Aorta (tissue), 5 donors: ENCODE measurements at places on chromosomes 12 and 14. TPM values are rescaled to one million over a fixed set of nuclear protein-coding genes. Genes with fewer than 3 reads are reported as not detected.
A peak's percentile ranks its signal among the peaks of the same experiment; 100 is the strongest.

DNA sequence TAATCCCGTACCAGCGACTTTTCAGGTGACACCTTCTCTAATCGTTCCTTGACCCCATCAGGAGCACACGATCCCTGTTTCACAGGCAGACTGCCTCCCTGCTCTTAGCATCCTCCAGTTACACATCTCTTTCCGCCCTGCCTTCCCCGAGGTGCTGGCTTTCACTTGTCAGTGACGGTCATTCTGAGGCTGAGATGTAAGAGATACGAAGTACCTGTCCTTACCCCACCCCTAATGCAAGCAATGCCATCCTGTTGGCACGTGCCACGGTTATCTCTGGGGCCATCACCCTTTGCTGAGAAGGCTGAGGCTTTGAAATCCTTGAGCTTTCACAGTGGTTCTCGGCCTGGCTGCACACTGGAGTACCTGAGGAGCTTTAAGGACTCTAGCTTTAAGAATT is 24.4 kb downstream of the B4GALNT3 start:
- H3K4me1 ChIP-seq: no peaks in the 10 kb centered on the region
- DNase-seq: no peak
- no peaks in the 10 kb centered on the region for H3K36me3 ChIP-seq

DNA sequence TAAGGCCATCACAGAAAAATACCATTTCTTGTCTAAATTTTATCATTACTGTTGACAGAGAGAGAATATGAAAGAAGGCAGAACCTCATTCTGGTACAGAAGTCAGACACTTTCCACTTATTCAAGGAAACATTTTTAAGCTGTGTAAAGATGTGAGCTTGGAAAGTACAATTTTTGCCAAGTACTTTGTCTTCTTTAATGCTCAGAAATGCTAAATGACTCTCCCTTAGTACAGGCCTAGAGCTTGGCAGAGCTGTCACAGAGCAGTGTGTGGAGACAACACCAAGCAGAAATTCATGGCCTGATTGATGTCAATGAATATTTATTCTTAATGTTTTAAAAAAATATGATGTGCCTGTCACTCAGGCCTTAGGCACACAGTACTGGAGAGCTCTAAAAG is 20.7 kb downstream of the NT5DC3 start:
- peaks cover 7% of the 10 kb centered on the region for H3K4me1 ChIP-seq
- H3K27me3 ChIP-seq: no peaks in the 10 kb centered on the region
- no peak for DNase-seq
- no peak overlapping the region for H3K27ac ChIP-seq
- no peak overlapping the region for H3K4me3 ChIP-seq
- H3K36me3 ChIP-seq: peaks cover 4% of the 10 kb centered on the region

- H3K27ac ChIP-seq: no peak overlapping the region
- H3K36me3 ChIP-seq: no peaks in the 10 kb centered on the region
- H3K27me3 ChIP-seq: no peaks in the 10 kb centered on the region
Measured at GRCh38 chr12:113910751-113911272, 55.3 kb downstream of the RBM19 start.

DNA sequence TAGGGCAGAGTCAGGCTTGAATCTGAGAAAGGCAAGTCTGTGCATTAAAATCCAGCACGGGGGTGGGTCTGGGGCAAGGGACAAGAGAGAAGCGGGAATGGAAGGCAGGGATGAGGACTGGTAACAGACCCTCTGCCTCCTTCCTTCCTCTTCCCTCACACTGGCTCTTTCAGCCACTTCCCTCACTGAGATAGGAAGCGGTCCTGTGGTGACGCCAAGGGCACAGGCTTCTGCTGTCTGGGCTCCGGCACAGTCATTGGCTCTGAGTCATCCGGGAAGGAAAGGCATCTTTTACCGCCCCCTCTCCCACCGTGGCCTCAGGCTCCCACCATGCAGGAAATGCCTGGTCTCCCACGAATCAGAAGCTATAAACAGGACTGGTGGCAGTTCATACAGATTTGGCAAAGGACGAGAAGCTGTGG is 70.2 kb downstream of the ETV6 start:
- H3K4me1 ChIP-seq: peaks cover 4% of the 10 kb centered on the region
- H3K27me3 ChIP-seq: no peaks in the 10 kb centered on the region
- no peaks in the 10 kb centered on the region for H3K36me3 ChIP-seq
- peak; percentile 86 for DNase-seq
- peak overlapping the region; percentile 43 for H3K27ac ChIP-seq
- no peak overlapping the region for H3K4me3 ChIP-seq

DNA sequence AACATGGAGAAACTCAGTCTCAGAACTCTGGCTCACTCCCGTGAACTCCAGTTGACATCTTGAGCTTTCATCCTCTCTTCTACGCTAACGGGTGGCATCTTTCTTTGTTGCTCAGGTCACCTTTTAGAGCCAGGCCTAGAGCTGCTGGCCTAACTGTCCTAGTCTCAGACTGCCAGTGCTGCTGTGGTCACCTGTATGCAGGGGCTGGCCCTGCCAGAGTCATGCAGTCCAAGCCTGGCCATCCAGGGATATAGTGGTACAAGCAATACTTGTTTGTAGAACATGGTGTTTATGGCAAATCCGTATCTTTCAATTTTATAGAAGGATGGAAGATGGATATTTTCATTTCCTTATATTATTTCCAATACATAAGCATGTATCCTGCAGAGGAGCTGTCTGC is 117.2 kb downstream of the PELI2 start:
- no peaks in the 10 kb centered on the region for H3K36me3 ChIP-seq
- peaks cover 4% of the 10 kb centered on the region for H3K4me1 ChIP-seq
- H3K27me3 ChIP-seq: no peaks in the 10 kb centered on the region
- H3K4me3 ChIP-seq: no peak overlapping the region

DNA sequence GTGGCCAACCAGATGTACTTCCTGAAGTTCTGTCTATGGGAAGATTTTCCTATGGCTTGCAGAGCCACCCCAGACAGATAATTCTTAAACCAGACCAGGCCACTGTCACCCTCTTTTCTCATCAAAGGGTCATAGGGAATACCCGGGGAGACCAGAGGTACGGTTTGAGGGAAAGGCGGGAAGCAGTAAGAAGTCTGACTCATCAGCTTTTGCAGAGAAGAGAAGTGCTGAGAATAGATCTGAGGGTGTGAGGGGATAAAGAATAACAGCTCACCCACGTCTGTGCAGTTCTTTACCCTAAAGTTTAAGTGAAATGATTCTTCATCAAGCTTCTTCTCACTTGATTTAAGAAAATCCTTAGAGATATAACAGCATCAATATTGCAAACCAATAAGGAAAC is 21.3 kb upstream of the POC1B start:
- no peak for DNase-seq
- H3K4me3 ChIP-seq: no peak overlapping the region
- H3K27me3 ChIP-seq: no peaks in the 10 kb centered on the region
- H3K36me3 ChIP-seq: no peaks in the 10 kb centered on the region
- H3K27ac ChIP-seq: no peak overlapping the region

GRCh38 chr14:63100552-63100951 is 55.3 kb upstream of the KCNH5 start:
- no peak overlapping the region for H3K27ac ChIP-seq
- H3K36me3 ChIP-seq: no peaks in the 10 kb centered on the region
- no peaks in the 10 kb centered on the region for H3K27me3 ChIP-seq
- no peaks in the 10 kb centered on the region for H3K4me1 ChIP-seq

DNA sequence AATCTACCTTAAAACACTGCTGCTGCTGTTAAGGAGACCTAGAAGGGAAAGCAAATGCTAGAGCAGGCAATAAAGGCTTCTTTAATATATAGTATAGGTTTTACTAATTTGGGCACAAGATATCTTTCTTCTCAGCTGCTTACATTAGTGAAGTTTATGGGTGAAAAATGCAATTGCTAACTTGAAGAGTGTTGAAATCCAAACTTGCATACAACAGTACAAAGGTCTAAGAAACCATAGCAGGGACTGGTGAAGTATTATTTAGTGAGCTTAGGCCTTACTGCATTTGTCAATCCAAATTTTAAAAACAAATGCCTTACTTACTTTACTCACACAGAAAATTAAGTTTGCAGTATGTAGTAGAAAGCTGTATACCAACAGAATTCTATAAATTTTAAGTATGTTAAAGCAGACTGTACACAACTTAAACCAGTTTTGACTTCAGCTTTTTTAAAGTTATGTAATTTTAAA is 1.4 kb upstream of the AP4S1 start:
- no peak for DNase-seq
- peaks cover 2% of the 10 kb centered on the region for H3K4me1 ChIP-seq
- no peaks in the 10 kb centered on the region for H3K27me3 ChIP-seq
- no peak overlapping the region for H3K27ac ChIP-seq
- no peaks in the 10 kb centered on the region for H3K36me3 ChIP-seq

GRCh38 chr12:122474324-122474716 is 26.4 kb downstream of the ZCCHC8 start:
- H3K36me3 ChIP-seq: peaks cover 15% of the 10 kb centered on the region
- no peaks in the 10 kb centered on the region for H3K4me1 ChIP-seq
- no peaks in the 10 kb centered on the region for H3K27me3 ChIP-seq
- no peak for DNase-seq
- no peak overlapping the region for H3K4me3 ChIP-seq

- H3K36me3 ChIP-seq: no peaks in the 10 kb centered on the region
- no peaks in the 10 kb centered on the region for H3K27me3 ChIP-seq
- peak overlapping the region; percentile 92 for H3K27ac ChIP-seq
- H3K4me1 ChIP-seq: no peaks in the 10 kb centered on the region
- peak overlapping the region; percentile 80 for H3K4me3 ChIP-seq
- no peak for DNase-seq
Measured at GRCh38 chr12:16606991-16607390, 1.0 kb upstream of the LMO3 start.

- DNase-seq: no peak
- H3K27ac ChIP-seq: no peak overlapping the region
- no peaks in the 10 kb centered on the region for H3K27me3 ChIP-seq
- no peak overlapping the region for H3K4me3 ChIP-seq
- no peaks in the 10 kb centered on the region for H3K36me3 ChIP-seq
Measured at GRCh38 chr14:74675219-74675618, 37.7 kb downstream of the AREL1 start.

DNA sequence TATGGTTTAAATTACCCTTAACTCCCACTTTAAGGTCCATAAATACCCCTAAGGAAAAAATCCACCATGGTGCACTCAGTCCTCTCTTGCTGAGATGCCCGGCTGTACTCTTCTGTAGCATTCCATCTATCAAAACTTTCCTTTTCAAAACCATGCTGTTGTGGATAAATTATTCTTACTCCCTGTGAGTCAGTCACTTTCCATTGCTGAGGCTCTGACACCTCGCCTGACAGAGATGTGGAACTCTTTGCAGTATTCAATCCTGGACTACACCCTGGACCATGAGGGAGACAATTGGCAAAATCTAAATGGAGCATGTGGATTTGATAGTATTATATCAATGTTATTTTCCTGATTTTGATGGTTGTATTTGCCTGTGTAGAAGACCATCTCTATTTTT is 49.1 kb downstream of the AVPR1A start:
- H3K27me3 ChIP-seq: no peaks in the 10 kb centered on the region
- DNase-seq: no peak
- no peak overlapping the region for H3K4me3 ChIP-seq
- H3K27ac ChIP-seq: no peak overlapping the region
- H3K4me1 ChIP-seq: no peaks in the 10 kb centered on the region

DNA sequence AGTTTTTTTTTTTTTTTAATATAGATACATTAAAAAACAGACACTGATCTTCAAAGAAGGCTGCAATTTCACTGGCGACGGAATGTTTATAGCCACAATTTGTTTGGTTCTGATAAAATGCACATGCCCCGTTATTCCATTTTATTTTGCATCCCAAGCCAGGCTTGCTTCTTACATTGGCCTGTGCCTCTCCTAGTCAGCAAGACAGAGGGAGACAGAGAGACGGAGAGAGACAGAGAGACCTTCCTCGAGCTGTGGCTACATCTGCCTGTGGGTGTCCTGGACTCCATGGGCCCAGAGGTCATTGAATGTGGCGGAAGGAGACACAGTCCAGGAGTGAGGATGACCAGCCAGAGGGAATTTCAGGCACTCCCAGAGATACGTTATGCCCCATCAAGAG is 926.6 kb downstream of the VRK1 start:
- no peak overlapping the region for H3K4me3 ChIP-seq
- no peaks in the 10 kb centered on the region for H3K4me1 ChIP-seq
- no peak for DNase-seq
- H3K27me3 ChIP-seq: no peaks in the 10 kb centered on the region

DNA sequence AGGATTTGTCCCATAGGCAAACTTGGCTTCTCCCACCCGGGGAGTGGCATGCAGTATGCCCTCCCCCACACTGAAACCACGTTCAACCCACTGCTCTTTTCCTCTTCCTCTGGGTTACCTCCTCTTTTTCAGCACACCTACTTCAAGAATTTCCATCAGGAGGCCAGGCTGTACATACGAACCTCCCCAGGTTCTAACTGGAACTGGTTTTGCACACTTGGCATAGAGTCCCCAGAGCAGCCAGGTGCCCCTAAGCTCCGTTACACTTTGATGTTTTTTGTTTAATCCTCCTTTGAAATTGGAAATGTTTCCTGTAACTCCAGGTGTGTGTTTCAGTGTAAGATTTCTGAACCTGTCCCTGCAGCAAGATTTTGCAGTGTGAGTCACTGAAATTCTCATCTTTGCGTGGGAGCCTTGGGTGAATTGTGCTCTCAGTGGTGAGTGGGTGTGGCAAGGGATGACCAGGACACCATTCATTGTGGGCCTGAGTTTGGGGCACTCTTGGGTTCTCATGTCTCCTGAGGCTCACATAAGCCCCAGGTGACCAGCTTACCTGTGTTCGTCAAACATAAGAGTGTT is 18.2 kb downstream of the CD9 start:
- H3K4me3 ChIP-seq: no peak overlapping the region
- no peak for DNase-seq
- H3K4me1 ChIP-seq: peaks cover 16% of the 10 kb centered on the region
- no peaks in the 10 kb centered on the region for H3K27me3 ChIP-seq

GRCh38 chr14:61953602-61954001 is 191.4 kb downstream of the SNAPC1 start:
- H3K27me3 ChIP-seq: no peaks in the 10 kb centered on the region
- no peaks in the 10 kb centered on the region for H3K36me3 ChIP-seq
- H3K4me3 ChIP-seq: no peak overlapping the region
- no peaks in the 10 kb centered on the region for H3K4me1 ChIP-seq
- no peak overlapping the region for H3K27ac ChIP-seq
- DNase-seq: no peak

- no peaks in the 10 kb centered on the region for H3K4me1 ChIP-seq
- H3K27me3 ChIP-seq: no peaks in the 10 kb centered on the region
- no peak for DNase-seq
- H3K27ac ChIP-seq: no peak overlapping the region
- no peak overlapping the region for H3K4me3 ChIP-seq
- no peaks in the 10 kb centered on the region for H3K36me3 ChIP-seq
Measured at GRCh38 chr14:32259368-32260013, 56.4 kb upstream of the RNU6-8 start.

GRCh38 chr14:80679273-80679672 is 262.3 kb downstream of the CEP128 start:
- H3K4me1 ChIP-seq: no peaks in the 10 kb centered on the region
- H3K36me3 ChIP-seq: no peaks in the 10 kb centered on the region
- H3K27ac ChIP-seq: no peak overlapping the region
- H3K4me3 ChIP-seq: no peak overlapping the region

Gene MYF6
- not detected for total RNA-seq

Gene FGFR1OP2
- total RNA-seq: 55.2 TPM

Gene ERP27
- 1.3 TPM for total RNA-seq

Gene GUCY2C
- not detected for total RNA-seq

Gene LEMD3
- 32.0 TPM for total RNA-seq

Gene RTL1
- total RNA-seq: not detected

Gene NEUROD4
- not detected for total RNA-seq

Gene CNOT2
- total RNA-seq: 76.6 TPM
